Hair follicle dermal papilla cell (primary cell): ENCODE measurements at places on chromosomes 12 and 14. TPM values are rescaled to one million over a fixed set of nuclear protein-coding genes. Genes with fewer than 3 reads are reported as not detected.

The HCFC2 gene
- 19.7 and 26.4 TPM in 2 replicates for total RNA-seq

The AMHR2 gene
- not detected in 2 replicates for total RNA-seq

The LMO3 gene
- 2.6 and 7.6 TPM in 2 replicates for total RNA-seq

The HOXC5 gene
- total RNA-seq = 0.12 TPM in 1 of 2 replicates, not detected in the other

The P3H3 gene
- 72.1 and 81.9 TPM in 2 replicates for total RNA-seq

The KRT1 gene
- total RNA-seq = not detected in 2 replicates

The MAP1LC3B2 gene
- 0.36 and 0.49 TPM in 2 replicates for total RNA-seq

The OTX2 gene
- not detected in 2 replicates for total RNA-seq

The WSCD2 gene
- total RNA-seq = not detected in 2 replicates

The LIN7A gene
- total RNA-seq = 6.1 and 7.6 TPM in 2 replicates

The LTBP2 gene
- 308 and 309 TPM in 2 replicates for total RNA-seq

The KRT78 gene
- total RNA-seq = not detected in 2 replicates

The LUM gene
- 1,443 and 1,565 TPM in 2 replicates for total RNA-seq

The ZNF385A gene
- 1.3 and 3.4 TPM in 2 replicates for total RNA-seq

The MANSC1 gene
- 2.3 and 4.6 TPM in 2 replicates for total RNA-seq

The LBHD2 gene
- not detected in 2 replicates for total RNA-seq

The IL22 gene
- not detected in 2 replicates for total RNA-seq

The PTCSC3 gene
- total RNA-seq = not detected in 2 replicates

The CDK2 gene
- total RNA-seq = 14.1 and 17.7 TPM in 2 replicates

The GALNT6 gene
- 42.2 and 48.9 TPM in 2 replicates for total RNA-seq

The KIF26A gene
- total RNA-seq = 0.24 and 1.5 TPM in 2 replicates

The B3GNT4 gene
- total RNA-seq = not detected in 2 replicates

The GALNT9 gene
- total RNA-seq = not detected in 2 replicates

The PZP gene
- total RNA-seq = not detected in 2 replicates

The OVCH1 gene
- not detected in 2 replicates for total RNA-seq

The SLC7A8 gene
- total RNA-seq = 16.2 and 17.4 TPM in 2 replicates
